ENCODE measurements at places on chromosomes 7 and 10. TPM values are rescaled to one million over a fixed set of nuclear protein-coding genes. Genes with fewer than 3 reads are reported as not detected.

The GBX1 gene
- total RNA-seq = not detected

GRCh38 chr10:92420546-92421275 lies 129.7 kb downstream of the MARCHF5 start:
- no peak for DNase-seq

DNA sequence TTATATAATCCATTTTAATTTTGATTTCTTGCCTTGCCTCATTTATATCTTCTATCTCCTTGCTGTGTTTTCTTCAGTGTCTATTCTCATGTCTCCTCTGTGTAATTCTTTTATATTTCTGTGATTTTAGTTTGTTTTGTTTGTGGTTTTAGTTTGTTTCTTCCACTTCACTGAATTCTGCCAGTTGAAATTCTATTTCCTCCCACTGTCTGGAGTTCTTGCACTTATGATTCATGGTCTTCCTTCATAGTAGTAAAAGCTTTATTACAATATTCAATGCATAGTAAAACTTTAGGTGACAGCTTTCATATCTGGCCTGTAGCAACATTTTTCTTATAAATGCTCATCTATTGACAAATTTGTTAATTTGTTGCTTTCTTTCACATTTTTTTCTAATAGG lies 113.3 kb downstream of the MAGI2 start:
- DNase-seq = no peak

DNA sequence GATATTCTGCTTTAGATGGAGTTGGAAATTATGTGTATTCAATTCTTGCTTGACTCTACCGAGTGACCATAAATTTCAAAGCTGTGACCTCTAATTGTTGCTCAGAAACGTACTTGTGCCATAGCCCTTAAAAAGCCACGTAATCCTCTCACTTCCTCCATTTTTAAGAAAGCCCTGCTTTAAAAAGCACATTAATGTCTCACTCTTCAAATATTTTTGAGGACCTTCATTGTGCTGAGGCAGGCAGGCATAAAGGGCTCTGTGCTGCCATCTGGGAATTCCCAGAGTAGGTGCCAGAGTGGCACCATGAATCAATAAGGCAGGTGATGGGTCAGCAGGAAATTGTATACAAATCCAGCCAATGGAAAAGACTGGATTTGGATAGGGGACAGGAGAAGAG lies 97.7 kb upstream of the FAM204A start:
- DNase-seq = no peak

DNA sequence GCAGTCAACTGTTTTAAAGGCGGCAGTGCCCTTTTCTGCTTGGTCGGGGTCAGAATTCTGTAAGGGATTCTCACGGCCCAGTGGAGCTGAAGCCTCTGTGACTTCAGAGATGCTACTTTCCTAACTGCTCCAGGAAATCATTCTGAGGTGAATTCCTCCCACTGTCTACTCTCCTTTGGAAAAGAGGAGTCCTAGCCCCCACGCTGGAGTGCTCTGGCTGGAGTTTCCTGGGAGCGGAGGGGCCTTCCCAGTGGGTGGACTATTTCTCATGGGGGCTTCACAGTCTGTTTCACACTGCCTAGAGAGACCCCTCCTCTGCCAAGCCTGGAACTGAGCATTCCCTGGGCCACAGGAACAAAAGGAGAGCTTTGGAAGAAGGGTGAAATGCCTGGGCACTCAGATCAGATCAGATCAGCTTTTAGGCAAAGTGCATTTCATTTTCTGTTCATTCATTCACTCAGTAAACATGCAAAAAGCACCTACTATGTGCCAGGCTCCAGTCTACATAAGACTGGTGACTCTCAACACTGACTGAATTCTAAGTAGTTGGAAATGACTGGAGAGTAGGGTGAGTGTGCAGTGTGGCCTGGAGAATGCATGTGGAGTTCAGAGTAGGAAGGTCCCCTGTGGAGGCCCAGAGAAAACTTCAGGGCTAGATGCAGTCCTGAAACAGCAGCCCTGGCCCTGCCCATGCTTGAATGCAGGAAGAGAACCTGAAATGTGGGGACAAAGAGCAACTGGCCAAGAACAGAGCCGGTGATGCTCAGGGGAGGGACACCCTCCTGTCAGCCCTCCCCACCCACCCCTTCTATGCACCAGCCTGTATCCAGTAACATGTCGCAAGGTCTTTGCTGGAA lies 12.2 kb downstream of the ZNF488 start:
- DNase-seq = peak; percentile 30

DNA sequence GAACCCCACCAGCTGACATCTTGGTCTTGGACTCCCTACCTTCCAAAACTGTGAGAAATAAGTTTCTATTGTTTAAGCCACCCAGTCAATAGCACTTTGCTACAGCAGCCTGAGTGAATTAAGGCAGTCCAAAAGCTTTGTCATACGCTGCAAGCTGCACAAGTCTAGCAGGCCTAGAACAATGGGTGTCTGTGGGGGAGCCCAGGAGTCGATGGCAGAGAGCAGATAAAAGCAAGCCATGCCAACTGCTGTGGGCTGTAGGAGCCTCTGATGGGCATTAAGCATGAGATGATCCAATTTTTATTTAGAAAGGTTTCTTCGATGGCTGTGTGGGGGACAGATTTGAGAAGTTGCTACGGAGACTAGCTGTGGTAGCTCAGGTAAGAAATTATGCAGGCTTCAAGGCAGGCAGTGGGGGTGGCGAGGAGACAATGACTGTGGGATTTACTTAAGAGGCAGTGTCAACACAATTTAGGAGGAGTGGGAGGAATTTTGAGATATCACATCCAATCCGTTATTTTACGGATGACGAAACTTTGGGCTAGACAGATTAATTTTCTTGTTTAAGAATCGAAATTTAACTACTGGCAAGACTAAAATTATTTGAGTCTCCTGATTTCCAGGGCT lies 110.4 kb downstream of the NRCAM start:
- no peak for DNase-seq

The SERPINE1 gene
- 794 TPM for total RNA-seq

- no peak for DNase-seq
Measured at GRCh38 chr7:116436305-116436826, 63.2 kb upstream of the CAV2 start.
